ENCODE measurements at places on chromosomes 5 and 9.

DNA sequence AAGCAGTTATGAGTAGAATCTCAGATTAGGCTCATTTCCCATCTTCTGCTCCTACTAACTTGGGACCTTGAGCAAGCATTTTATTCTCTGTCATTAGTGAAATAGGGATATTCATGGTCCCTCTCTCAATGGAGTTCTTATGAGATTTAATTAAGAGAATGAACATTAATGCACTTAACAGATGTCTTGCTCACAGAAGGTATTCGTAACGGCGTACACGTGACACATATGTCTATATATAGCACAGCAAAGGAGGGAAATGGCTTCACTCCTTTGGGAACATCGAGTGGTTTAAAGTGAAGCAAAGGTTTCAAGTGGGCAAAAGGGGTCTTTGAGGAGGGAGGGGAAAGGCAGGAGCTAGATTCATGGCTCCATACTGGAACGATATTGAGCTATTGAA lies 24.6 kb downstream of the KDM4C start:
- H3K27me3 ChIP-seq, result no peaks in the 10 kb centered on the region
- H3K4me1 ChIP-seq, result peaks cover 53% of the 10 kb centered on the region
- DNase-seq, result no peak
- peak overlapping the region; percentile 85 for H3K27ac ChIP-seq
- H3K4me3 ChIP-seq, result peak overlapping the region; percentile 79

- no peak overlapping the region for H3K27ac ChIP-seq
- DNase-seq, result no peak
- H3K4me1 ChIP-seq, result no peaks in the 10 kb centered on the region
- H3K27me3 ChIP-seq, result peaks cover 18% of the 10 kb centered on the region
- H3K36me3 ChIP-seq, result peaks cover 3% of the 10 kb centered on the region
Measured at GRCh38 chr9:88706193-88707113, 171.5 kb downstream of the NXNL2 start.

DNA sequence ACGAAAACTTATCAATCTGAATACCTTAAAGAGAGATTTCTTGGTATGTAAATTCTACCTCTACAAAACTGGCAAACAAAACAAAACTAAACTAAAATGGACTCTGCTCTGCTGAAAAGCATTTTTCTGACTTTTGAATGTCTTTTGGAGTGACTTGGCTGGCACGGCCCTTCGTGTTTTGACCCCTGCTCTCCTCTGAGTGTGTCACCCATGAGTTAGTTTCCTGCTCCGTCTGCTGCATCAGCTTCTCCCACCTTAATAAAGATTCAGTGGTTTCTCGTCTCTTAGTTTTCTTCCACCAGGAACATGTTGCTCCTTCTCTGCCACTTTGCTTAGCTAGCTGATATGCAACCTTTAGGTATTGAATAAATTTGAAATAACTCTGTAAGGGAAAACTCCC lies 1084.0 kb upstream of the CDH18 start:
- H3K27ac ChIP-seq, result no peak overlapping the region
- DNase-seq, result no peak
- no peaks in the 10 kb centered on the region for H3K36me3 ChIP-seq
- H3K27me3 ChIP-seq, result no peaks in the 10 kb centered on the region

DNA sequence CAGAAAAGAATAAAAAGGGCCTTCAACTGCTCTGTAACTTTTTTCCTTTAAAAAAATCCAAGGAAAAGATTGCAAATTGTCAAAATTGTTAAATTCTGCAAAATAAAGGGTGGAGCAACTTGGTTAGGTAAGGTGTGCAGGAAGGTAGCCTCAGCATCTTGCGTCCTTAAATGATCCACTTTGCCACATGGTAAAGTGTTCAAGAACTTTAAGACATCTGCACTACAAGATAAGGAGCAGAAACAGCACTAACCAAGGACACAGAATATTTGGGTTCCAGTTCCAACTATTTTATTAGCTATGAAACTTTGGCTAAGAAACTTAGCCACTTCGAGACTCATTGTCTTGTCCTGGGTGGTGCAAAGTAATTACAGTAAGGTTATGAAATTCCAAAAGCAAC lies 53.7 kb downstream of the ANKRD55 start:
- H3K4me1 ChIP-seq, result peaks cover 3% of the 10 kb centered on the region
- peaks cover 5% of the 10 kb centered on the region for H3K36me3 ChIP-seq
- no peak for DNase-seq
- no peak overlapping the region for H3K4me3 ChIP-seq
- H3K27ac ChIP-seq, result no peak overlapping the region

DNA sequence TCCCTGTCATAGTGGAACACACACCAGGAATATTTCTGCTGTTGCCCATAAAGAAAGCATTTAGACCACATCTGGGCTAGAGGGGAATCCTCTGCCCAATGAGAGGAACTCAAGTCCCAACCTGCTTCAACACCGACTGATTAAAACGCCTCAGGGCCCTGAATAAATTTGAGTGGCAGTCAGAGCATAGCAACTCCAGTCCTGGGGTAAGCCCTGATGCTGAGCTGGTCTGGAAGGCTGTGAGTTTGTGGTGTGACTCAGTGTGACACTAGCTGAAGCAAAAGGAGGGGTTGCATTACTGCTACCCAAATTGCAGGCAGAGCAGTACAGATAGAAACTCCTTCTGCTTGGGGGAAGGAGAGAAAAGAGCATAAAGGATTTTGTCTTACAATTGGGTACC lies 148.3 kb downstream of the PRDM9 start:
- no peaks in the 10 kb centered on the region for H3K36me3 ChIP-seq
- DNase-seq, result no peak
- no peak overlapping the region for H3K4me3 ChIP-seq
- H3K27me3 ChIP-seq, result no peaks in the 10 kb centered on the region
- no peaks in the 10 kb centered on the region for H3K4me1 ChIP-seq

DNA sequence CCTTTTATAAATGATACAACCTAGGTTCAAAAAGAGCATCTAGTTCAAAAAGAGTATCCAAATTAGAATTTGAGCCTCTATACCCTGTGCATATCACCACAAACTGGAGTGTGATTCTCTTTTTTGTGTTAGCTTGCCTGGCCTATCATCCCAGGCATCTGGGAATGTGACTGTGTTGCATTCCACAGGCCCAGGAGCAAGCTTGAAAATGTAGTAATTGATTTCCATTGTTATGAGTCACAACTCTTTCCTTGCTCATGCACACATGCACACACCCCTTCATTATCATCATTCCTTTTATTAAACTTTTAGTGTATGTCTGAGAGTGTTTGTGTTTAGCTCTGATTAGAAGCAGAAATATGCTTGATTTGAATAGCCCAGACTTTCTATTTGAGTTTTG lies 75.2 kb downstream of the FCHO2 start:
- no peaks in the 10 kb centered on the region for H3K27me3 ChIP-seq
- no peaks in the 10 kb centered on the region for H3K4me1 ChIP-seq
- DNase-seq, result no peak

- H3K27ac ChIP-seq, result no peak overlapping the region
- no peaks in the 10 kb centered on the region for H3K36me3 ChIP-seq
- H3K27me3 ChIP-seq, result peaks cover 11% of the 10 kb centered on the region
- H3K4me3 ChIP-seq, result no peak overlapping the region
Measured at GRCh38 chr5:3099526-3099925, 348.0 kb upstream of the IRX2 start.

Data from T-helper 17 cell (primary cell).